ENCODE measurements at places on chromosomes 2 and 18.

GRCh38 chr2:80454628-80455027, 150.1 kb upstream of the LRRTM1 start:
- no peak for DNase-seq

- no peak for DNase-seq
These were observed 83.2 kb downstream of the TCF4 start for GRCh38 chr18:55504808-55505207.

DNA sequence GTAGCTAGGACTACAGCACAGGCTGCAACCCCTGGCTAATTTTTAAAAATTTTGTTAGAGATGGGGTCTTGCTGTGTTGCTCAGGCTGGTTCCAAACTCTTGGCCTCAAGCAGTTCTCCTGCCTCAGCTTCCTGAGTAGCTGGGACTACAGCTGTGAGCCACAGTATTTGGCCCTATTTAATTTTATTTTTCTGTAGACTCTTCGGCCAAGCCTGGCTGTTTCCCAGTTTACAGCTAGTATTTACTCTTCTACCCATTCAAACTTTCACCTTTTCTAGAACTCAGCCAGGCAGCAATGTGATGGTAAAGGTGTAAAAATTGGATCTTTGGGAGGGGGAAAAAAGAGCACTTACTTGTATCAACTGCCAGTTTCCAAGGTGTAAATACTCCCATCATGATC, 35.3 kb downstream of the SH3RF3 start:
- no peak for DNase-seq

- DNase-seq, result no peak
These were observed 95.5 kb upstream of the XIRP2 start for GRCh38 chr2:166792808-166793207.

DNA sequence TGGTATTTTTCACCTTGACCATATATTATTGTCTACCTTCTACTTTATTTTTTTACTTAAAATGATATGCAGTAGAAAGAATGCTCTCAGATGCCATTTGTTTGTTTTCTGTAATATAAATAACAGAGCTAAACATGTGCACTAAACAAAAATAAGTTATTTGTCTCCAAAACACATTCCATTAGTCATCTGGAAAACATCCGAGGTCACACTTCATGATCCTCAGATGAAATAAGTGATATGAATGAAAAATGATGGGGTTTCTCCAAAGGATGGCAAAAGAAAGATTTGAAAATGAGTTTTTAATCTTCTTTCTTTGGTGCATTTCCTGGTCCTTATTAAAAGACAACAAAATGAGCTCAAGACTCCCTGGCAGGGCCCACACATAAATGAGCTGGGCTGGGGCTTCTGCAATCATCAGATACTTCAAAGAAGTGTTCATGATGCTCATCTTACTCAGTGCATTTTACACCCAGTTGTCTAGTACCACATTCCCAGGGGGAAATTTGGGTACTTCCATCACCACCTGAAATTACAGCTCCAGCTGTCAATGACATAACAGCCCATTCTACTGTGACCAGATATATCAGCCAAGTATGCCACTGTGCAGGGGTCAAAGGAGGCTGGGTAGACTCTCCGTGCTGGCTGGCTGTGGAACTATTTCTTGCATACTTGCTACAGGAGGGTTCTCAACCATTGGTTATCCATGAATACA, 283.5 kb downstream of the PID1 start:
- DNase-seq, result no peak

DNA sequence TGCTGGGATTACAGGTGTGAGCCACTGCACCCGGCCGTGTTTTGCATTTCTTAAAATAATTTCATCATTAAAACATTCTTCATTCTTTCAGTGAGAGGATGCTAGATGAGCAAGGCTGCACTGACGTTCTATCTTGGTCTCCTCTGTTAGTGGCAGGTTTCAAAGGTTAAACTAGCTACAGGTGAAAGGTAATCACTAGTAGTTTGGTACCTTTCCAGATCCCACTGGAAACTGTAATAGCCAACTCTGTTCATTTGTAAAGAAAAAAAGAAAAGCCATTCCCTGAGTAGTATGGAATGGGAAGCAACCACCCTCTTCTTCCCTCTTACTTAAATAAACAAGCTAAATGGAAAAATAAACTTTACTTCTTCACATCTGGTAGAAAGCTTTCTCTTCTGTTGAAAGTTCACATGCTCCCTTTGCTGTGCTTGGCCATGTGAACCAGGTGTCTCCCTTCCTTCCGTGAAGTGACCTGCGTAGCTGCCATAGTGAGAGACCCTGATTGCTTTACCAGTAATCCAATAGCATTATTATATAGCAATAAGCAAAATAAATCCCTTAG, 94.0 kb downstream of the GREB1L start:
- DNase-seq, result no peak
